ENCODE measurements at places on chromosomes 7 and 10. TPM values are rescaled to one million over a fixed set of nuclear protein-coding genes. Genes with fewer than 3 reads are reported as not detected.

Gene ZNF862
- 12.9 TPM for total RNA-seq

Gene CASD1
- total RNA-seq: 11.7 TPM

Gene PDSS1
- 2.8 TPM for total RNA-seq

Gene FIS1
- 310 TPM for total RNA-seq

Gene HPSE2
- not detected for total RNA-seq

Gene TEX36
- not detected for total RNA-seq

Gene DIP2C
- total RNA-seq: 12.3 TPM

Gene WASL
- 9.1 TPM for total RNA-seq

Measured in bronchial smooth muscle cell (primary cell).